Aortic smooth muscle cell (primary cell): ENCODE measurements at places on chromosomes 11 and 22. TPM values are rescaled to one million over a fixed set of nuclear protein-coding genes. Genes with fewer than 3 reads are reported as not detected.

Gene OR51B5
- total RNA-seq = 0.19 and 0.40 TPM in 2 replicates

Gene ACCS
- total RNA-seq = 8.5 and 10.9 TPM in 2 replicates

Gene OR10D3
- total RNA-seq = not detected in 2 replicates

Gene SLC15A3
- 7.5 and 9.1 TPM in 2 replicates for total RNA-seq

Gene GGT1
- total RNA-seq = 0.44 and 0.79 TPM in 2 replicates

Gene PIWIL4
- total RNA-seq = 2.6 and 3.0 TPM in 2 replicates

Gene SLC25A18
- total RNA-seq = not detected in 2 replicates

Gene SLC22A6
- total RNA-seq = not detected in 2 replicates

Gene ZNF215
- total RNA-seq = 2.5 and 4.0 TPM in 2 replicates

Gene JAML
- not detected in 2 replicates for total RNA-seq

Gene CLTCL1
- total RNA-seq = 3.7 and 5.1 TPM in 2 replicates

Gene KIAA1671
- 25.4 and 33.3 TPM in 2 replicates for total RNA-seq

Gene SLCO2B1
- 0.06 and 0.13 TPM in 2 replicates for total RNA-seq

Gene PI4KA
- 33.2 and 36.9 TPM in 2 replicates for total RNA-seq

Gene WNT7B
- not detected in 2 replicates for total RNA-seq

Gene DCHS1
- total RNA-seq = 5.4 and 22.3 TPM in 2 replicates

Gene TMEM45B
- total RNA-seq = 0.13 TPM in 1 of 2 replicates, not detected in the other

Gene SCN4B
- not detected in 2 replicates for total RNA-seq

Gene IGF2
- total RNA-seq = under 0.01 TPM in 1 of 2 replicates, not detected in the other

Gene ABTB2
- 3.0 and 3.1 TPM in 2 replicates for total RNA-seq
